ENCODE measurements at places on chromosomes 7 and 10. TPM values are rescaled to one million over a fixed set of nuclear protein-coding genes. Genes with fewer than 3 reads are reported as not detected.

Gene IQUB
- 0.12 TPM for total RNA-seq

Gene STEAP2
- 4.2 TPM for total RNA-seq

Gene GRM3
- not detected for total RNA-seq

Gene OR2A42
- total RNA-seq = not detected

Gene C10orf105
- not detected for total RNA-seq

Gene ZNF804B
- total RNA-seq = not detected

Gene NKX6-2
- 0.46 TPM for total RNA-seq

Gene SCRN1
- 59.4 TPM for total RNA-seq

Gene HECW1
- 14.9 TPM for total RNA-seq
